ENCODE measurements at places on chromosomes 2 and 18.

DNA sequence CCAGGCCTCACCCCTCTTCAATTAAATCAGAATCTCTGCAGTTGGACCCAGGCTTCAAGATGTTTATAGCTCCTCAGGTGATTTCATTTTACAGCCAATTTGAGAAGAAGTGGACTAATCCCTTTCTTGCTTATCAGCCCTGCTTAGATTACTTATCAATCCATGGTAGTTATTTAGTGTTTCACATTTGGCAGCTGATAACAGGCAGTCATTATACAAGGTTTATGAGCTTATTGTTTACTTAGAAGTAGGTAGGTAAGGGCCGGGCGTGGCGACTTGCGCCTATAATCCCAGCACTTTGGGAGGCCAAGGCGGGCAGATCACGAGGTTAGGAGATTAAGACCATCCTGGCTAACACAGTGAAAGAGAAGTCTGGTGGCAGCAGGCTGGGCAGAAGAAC lies 237.5 kb downstream of the CTNNA2 start:
- DNase-seq, result no peak

GRCh38 chr2:221485503-221485870 lies 86.6 kb downstream of the EPHA4 start:
- DNase-seq, result no peak

DNA sequence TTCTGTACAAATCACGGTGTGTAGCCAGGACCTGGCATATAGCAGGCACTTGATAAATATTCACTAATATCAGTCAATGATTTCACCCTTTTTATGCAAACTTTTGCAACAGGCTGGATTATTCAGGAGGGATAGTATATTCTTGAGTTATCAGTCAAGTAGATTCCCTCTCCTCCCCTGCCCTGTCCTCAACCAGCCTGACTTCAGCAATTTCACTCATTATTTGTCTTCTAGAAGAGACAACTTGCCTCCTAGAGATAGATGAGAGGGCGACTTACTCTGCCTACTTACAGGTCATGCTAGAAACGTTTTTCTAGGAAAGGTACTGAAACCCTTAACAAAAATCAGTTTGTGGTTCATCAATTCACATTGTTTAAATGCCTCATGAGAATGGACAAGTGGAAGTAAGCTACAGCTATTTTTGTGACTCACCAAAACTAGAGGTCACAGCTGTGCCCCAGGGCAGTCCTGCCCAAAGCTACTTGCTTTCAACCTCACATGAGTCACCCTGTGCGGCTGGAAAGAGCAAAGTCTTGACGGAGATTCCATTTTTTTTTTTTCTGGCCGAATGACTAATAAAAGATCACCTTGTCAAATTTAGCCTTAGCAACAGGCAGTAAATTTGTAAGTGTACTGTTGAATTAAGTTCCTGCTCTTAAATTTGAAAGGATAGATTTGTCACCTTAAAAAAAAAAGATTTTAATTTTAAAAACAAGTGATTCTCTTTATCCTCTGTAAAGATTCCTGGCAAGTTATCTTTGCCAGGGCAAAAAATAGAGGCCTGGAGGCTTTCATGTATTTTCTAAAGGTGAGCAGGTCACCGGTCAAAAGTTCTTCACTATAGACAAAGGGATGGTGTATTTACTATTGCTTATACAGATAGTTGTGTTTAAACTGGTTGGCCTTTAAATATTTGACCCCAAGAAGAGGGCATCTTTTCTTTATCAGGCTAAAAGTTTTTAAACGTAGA lies 109.0 kb upstream of the SLC35G4 start:
- DNase-seq, result no peak

- no peak for DNase-seq
Observed at GRCh38 chr2:69652206-69652605, 8.7 kb upstream of the AAK1 start.

- no peak for DNase-seq
Observed at GRCh38 chr2:56053679-56054078, 130.1 kb upstream of the EFEMP1 start.

- DNase-seq, result no peak
Observed at GRCh38 chr18:49023271-49023937, 72.6 kb upstream of the SMAD7 start.

DNA sequence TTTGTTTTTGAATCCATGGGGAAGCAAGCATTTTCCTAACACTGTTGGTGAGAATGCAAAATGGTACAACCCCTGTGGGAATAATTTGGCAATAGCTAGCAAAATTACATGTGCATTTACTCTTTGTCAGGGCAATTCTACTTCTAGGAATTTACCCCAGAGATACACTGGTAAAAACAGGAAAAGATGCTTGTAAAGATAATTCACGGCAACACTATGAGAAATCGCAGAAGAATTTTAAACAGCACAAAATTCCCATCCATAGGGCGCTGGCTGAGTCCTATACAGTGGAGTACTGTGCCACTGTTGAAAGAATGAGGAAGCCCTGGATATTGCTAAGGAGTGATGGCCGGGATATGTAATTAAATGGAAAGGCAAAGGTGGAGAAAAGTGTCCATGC lies 75.8 kb downstream of the DGKD start:
- DNase-seq, result no peak

- DNase-seq, result no peak
Observed at GRCh38 chr2:222518570-222519381, 94.4 kb downstream of the SGPP2 start.

DNA sequence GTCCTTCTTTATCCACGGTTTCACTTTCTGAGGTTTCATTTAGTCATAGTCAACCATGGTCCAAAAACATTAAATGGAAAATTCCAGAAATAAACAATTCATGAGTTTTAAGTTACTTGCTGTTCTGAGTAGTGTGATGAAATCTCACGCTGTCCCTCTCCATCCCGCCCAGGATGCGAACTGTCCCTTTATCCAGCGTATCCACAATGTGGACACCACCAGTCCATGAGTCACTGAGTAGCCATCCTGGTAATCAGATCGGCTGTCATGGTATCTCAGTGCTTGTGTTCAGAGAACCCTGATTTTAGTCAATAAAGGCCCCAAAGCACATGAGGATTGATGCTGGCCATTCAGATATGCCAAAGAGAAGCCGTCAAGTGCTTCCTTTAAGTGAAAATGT lies 3.7 kb downstream of the SP140L start:
- DNase-seq, result no peak

DNA sequence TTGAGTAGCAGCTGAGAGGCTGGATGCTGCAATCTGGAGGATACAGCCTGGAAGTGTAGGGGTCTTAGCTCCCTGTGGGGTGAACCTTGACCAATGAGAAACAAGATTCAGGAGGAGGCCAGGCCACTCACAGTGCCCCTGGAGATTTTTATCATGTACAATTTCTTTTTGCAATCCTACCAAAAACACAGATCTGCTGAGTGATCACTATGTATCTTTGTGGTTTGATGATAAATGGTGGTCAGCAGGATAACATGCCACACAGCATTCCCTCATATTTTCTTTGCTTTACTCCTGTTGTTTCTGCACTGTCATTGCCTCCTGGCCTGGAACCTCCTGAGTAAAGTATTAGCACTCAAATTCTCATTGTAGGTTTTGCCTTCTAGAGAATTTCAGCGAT lies 357.9 kb downstream of the THSD7B start:
- no peak for DNase-seq

GRCh38 chr2:18046558-18047212 lies 168.2 kb downstream of the KCNS3 start:
- no peak for DNase-seq

DNA sequence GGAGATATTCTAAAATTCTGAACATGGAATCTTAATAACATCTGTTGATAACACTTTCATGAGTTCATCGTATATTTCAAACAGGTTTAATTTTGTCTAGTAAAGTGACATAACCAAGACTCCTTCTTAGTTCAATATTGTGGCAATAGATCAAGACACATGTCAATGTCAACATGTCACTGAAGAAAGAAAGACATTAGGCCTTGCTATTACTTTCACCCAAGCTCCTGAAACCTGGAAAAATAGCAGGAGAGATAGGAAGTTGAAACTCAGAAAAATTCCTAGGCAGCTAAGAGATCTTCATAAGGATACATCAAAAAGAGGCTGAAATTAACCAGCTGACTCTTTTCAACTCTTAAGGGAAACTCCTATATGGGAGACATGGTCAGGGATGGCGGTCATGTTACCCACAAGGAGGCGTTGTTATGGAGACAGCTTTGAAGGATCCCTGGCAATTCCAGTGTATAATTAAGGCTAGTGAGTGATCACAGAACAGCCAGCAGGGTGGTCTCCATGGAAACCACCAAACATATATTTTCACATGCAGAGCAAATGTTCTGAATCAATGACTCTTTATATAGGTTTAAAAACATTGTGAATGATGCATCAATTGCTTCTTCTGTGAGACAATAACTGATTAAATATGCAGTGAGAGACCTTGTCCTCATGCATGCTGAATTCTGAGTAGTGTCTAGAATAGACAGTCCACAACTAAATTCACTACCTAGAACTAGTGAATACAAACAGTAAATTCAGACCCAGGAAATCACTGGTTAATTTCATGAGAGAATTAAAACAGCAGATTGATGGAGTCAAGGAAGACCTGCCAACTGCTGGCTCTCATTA lies 115.3 kb upstream of the RIOK3 start:
- no peak for DNase-seq

GRCh38 chr2:73177645-73178255 lies 24.6 kb upstream of the NOTO start:
- DNase-seq, result no peak

DNA sequence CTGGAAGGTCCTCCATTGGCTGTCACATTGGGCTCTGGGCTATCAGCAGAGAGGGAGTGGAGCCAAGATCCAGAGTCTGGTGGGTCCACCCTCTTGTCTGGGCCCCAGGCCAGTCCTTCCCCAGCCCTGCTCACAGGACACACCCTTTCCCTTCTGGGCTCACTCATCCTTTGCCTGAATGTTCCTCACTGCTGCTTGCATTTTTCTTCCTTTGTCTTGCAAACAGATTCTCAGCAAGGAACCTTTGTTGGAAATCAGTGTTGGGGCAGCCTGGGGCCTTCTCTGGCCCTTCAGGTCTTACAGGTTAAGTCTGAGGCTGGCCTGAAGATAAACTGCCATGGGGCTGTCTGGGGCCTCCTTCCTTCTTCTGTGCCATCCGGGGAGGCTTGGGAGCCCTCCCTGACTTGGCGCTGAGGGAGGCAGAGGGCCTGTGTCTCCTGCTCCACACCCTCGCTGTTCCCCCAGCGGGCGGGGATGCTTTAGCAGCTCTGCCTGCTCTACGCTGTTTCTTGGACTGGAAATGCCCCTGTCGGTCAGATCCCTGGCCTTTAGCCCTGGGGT lies 11.5 kb upstream of the CELF4 start:
- no peak for DNase-seq

GRCh38 chr2:204705243-204705932 lies 160.1 kb downstream of the PARD3B start:
- DNase-seq, result no peak

DNA sequence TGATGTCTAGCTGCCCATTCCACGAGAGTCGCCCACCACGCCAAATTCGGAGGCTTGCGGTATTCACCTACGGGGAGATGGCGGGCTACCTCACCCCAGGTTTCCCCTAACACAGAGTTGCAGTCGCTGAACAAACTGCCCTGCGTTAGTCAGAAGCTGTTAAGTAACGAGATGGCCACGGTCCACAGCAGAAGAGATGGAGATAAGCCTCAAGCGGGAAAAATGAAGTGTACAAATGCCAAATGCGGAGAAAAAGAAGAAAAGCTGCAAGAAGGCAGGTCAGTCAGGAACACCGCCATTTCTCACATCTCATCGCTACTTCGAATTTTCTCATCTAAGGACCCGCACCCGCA lies 425 bp downstream of the ASB3 start:
- DNase-seq, result no peak

DNA sequence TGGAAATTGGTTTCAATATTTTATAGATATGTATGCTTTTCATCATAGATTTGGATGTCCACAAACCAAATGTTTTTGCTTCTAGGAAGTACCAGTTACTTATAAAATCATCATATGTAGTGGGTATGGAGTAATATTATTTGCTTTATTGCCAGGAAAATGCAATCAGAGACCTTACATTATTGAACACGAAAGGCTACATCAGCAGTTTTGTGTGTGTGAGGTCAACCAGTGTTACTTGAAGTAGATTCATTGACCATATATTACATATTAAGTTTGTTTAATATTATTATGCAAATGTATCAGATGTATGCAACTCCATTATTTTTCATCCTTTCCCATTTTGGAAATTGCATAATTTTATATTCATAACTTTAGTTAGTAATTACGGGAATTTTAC lies 219.1 kb upstream of the MMADHC start:
- no peak for DNase-seq

DNA sequence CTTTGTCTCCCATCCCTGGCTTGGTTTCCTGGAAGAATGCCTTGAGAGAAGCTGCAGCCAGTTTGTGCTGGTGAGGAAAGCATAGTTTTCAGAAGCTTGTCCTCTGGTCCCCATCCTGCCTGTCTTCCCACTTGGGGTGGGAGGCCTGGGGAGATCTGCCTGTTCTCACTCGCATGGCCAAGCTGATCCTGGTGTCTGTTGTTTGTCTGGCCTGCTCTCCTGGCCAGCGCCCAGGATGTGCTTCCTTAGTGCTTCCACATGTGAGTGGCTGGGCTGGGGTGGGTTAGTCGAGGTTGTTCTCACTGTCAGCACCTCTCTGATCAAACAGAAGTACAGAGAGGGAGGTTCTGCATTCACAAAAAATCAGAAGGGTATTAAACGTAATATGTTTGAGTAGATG lies 49.5 kb downstream of the PTPRM start:
- DNase-seq, result no peak

GRCh38 chr18:65527879-65528633 lies 222.8 kb upstream of the CDH7 start:
- no peak for DNase-seq

DNA sequence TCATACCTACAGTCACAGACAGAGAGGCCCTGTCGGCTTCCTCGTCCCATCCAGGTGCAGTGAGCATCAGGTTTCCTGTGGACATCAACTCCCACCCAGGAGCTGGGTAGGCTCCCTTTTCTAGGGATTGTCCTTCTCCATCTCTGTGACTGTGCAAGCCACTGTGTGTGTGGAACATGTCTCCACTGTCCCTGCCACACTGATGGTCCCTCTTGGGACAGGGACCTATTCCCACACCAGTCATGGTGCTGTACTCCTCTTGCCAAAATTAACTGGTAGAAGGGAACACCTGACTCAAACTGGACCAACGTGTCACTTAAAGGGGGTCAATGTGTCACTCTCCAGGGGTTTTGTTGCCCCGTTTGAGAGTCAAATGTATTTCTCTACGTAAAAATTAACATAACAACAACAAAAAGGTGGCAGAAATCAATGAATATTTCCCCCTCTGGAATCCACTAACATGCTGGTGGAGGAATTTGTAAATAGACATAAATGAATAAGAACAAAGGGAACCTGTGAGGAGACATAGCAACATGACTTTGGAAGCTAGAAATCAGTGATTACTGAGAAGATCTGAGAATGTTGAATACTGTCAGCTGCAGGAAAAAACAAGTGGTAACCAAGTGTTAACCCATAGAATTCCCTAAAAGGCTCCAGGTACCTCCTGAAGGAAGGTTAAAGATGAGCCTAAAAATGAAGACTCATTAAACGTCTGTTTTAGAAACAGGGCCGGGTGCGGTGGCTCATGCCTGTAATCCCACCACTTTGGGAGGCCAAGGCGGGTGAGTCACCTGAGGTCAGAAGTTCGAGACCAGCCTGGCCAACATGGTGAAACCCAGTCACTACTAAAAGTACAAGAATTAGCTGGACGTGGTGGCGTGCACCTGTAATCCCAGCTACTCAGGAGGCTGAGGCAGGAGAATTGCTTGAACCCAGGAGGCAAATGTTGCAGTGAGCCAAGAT lies 40.4 kb downstream of the SH2D6 start:
- no peak for DNase-seq

Measured in amygdala (tissue), 56 donors.